Right renal pelvis (tissue), 4 donors: ENCODE measurements at places on chromosomes 7 and 10.
A peak's percentile ranks its signal among the peaks of the same experiment; 100 is the strongest.

DNA sequence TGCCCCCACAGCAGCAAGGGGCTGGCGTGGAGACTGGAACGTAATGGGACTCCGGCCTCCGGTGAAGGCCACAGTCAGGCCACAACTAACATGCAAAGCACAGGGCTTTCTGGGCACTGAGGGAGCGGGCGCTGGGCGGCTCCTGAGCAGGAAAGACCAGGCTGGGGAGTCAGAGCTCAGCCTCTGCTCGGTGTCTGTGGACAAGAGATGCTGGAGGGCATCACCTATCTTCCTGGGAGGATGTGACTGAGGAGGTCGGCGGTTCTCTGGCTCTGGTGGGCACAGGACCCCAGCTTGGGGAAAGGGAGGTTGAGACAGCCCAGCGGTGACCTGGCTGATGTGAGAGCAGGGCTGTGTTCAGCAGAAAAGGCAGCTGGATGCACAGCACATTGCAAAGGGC is 11.7 kb downstream of the CNPY1 start:
- DNase-seq: no peak

GRCh38 chr7:7959979-7960670 is 8.5 kb upstream of the GLCCI1 start:
- DNase-seq: no peak

- DNase-seq: no peak
These were observed 30.7 kb downstream of the TECTB start for GRCh38 chr10:112313911-112314310.

- DNase-seq: no peak
These were observed 664.9 kb downstream of the CNTNAP2 start for GRCh38 chr7:146781352-146782116.

- DNase-seq: no peak
These were observed 42.3 kb downstream of the PRKCQ start for GRCh38 chr10:6537770-6538169.

- DNase-seq: no peak
These were observed 14.0 kb upstream of the ITGB8 start for GRCh38 chr7:20316706-20317105.

DNA sequence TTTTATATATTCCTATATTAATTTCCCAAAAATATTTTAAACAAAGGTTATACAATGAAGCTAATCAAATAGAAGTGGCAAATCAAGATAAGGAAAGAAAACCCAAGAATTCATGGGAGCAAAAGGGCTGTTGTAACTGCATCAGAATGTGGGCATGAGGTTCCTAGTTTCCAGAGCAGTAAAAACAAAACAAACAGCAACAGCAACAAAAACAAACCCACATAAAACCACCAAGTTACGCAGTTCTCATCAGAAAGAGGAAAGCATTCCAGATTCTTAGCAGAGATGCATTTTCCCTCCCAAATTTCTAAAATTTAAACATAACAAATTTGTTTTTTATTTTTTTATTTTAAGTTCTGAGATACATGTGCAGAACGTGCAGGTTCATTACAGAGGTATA is 34.8 kb upstream of the MSMB start:
- no peak for DNase-seq

- DNase-seq: no peak
These were observed 33.4 kb upstream of the SH2D4B start for GRCh38 chr10:80504158-80504811.

GRCh38 chr7:47253650-47254080 is 328.2 kb downstream of the TNS3 start:
- peak; percentile 17 for DNase-seq

- no peak for DNase-seq
These were observed 614.2 kb upstream of the COBL start for GRCh38 chr7:51930834-51931233.

- no peak for DNase-seq
These were observed 94.4 kb upstream of the STEAP4 start for GRCh38 chr7:88401009-88401623.

GRCh38 chr7:26385240-26385639 is 93.6 kb downstream of the SNX10 start:
- DNase-seq: no peak

GRCh38 chr10:24324651-24325050 is 115.7 kb downstream of the KIAA1217 start:
- no peak for DNase-seq

- no peak for DNase-seq
These were observed 14.9 kb downstream of the ANKMY2 start for GRCh38 chr7:16630654-16631053.

DNA sequence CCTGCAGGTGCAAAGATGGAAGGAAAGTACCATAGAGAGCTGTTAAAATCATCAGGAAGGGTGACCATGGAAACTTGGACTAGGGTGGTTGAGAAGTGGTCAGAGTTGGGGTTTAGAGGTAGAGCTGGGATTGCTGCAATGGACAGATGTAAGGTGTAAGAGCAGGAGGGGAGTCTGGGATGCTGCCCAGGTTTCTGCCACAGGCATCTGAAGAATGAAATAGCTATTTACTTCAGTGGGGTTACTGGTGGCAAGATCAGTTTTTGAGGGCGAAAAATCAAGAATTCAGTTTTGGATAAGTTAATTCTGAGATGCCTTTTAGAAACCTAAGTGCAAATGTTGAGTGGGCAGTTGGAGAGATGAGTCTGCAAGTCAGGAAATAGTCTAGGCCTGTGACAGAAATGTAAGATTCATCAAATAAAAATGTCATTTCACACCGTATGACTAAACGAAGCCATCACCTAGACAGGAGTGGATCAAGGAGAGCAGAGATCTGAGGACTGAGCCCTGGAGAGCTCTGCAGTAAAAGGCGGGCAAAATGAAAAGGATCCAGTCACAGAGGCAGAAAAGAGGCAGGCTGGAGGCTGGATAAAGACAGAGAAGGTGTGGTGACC is 22.7 kb upstream of the TOMM7 start:
- no peak for DNase-seq

- no peak for DNase-seq
These were observed 69.2 kb upstream of the CAMK2B start for GRCh38 chr7:44394636-44395035.

DNA sequence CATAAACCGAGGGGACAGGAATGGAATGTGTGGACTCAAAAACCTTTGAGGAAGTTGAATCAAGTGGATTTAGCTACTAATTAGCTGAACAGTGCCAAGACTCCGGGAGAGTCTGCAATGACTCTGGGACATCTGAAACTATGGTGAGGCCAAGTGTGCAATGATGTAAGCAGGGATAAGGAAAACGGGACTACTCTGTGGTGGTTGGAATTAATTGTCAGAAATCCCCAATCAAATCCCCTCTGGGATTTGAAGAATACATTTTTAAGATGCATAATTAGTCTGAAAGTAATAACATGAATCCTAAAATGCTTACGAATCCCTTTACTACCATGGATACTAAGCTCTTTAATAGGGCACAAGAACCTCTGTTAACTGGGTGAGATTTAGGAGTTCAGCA is 602.8 kb downstream of the NRG3 start:
- DNase-seq: no peak

DNA sequence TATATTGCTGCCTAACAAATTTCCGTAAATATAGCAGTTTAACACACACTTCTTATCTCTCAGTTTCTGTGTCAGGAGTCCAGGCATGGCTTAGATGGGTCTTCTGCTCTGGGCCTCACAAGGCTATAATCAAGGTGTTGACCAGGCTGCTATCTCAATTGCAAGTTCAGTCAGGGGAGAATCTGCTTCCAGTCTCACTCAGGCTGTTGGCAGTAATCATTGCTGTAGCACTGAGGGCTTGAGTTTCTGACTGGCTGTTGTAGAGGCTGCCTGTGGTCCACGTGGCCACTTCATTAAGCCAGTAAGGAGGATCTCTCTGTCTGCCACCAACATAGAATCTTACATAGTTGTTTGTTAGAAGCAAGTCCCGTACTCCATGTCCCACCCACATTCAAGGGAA is 138.4 kb downstream of the ST7 start:
- DNase-seq: no peak

DNA sequence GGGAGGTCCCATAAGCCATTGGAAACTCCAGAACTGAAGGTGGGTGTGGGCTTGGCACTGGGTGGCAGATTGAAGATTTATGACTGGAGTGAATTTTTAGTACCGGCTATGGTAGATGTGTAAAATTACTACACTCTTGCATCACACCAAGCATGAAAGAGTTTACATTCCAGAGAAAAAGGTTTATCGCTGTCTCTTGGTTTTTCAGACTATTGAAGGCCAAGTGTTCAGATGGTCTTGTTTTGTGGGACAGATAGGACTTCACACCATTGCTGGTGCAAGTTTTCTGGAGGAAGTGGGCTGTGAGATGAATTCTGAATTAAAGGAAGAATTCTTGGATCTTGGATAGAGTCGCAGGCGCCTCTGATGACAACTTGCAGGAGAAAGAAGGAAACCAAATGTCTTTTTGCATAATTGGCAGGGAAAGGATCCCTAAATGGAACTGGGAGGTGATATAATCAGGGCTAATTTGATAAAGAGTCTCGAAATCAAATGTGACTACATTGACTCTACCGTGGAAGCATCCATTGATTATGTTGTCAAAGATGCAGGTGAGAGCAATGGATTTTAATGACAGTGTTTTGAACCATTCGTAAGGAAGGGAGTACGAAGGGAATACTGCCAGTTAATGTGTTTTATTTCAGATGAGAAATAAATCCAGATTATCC is 14.2 kb upstream of the NMT2 start:
- no peak for DNase-seq

DNA sequence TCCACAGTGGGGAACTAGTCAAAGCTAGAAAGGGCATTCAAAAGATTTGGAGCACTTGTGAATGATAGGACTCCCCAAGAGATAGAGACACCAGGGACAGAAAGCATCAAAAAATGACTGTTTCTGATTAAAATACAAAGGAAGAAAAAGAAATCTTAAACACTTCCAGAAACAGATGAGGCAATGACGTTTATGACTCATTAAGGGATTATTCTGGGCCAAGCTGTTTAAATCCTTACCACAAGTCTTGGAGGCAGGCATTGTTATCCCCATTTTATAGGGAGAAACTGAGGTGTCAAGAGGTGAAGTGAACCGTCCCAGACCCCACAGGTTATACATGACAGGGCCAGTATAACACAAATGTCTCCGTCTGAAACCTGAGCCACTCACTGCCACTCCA is 68.3 kb upstream of the AMPH start:
- DNase-seq: no peak

DNA sequence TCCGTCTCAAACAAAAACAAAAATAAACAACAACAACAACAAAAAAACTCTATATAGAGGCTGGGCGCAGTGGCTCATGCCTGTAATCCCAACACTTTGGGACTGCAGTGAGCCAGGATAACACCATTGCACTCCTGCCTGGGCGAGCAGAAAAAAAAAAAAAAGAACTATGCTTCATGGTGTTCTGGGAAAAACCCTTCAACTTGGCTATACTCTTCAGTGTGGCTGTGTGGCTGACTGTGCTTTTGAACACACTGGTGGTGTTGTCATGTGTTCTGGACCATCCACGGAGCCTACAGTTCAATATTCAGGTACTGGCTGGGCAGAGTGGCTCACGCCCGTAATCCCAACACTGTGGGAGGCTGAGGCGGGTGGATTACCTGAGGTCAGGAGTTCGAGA is 26.5 kb downstream of the SNX8 start:
- DNase-seq: no peak

- no peak for DNase-seq
These were observed 14.9 kb downstream of the ARHGAP19 start for GRCh38 chr10:97277551-97277950.

- no peak for DNase-seq
These were observed 106.2 kb downstream of the RTKN2 start for GRCh38 chr10:62162261-62162981.

DNA sequence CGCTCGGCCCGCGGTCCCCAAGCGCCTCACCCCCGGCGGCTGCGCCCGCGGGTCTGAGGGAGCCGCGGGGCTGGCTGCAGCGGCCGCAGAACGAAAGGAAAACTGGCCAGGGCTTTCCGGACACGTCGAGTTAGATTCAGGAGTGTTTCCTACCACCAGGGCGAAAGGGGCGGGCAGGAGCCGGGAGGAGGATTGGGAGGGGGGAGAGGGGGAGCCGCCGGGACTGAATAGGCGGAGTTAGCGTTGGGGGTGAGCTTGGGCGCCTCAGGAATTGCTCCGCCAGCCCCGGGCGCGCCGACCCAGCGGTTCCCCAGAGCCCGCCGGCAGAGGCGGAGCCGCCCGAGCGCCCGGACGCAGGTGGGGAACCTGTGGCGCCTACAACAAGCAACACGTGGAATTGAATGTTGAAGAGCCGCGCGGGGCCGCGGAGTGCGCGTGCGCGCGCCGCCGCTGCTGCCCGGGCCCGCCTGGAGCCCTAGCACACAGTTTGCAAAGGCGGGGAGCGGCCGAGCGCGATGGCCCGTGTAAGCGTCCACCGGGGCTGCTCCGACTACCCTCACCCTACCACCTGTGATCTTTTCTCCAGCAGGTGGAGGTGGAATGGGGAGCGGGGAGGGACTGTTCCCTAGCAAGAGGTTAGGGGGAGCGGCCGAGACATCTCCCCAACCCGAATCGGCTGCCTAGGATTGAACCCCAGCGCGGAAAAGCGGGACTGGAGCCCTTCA is at the start of gene CADPS2:
Gene CADPS2, minus strand, starts transcription at position 104 of the 725 bp plus-strand sequence. CDS start 123 bp downstream, outside the sequence.
- peak; percentile 79 for DNase-seq

- DNase-seq: no peak
These were observed 321.8 kb downstream of the ZNF479 start for GRCh38 chr7:56810466-56810865.

- DNase-seq: no peak
These were observed 65.3 kb upstream of the SLF2 start for GRCh38 chr10:100847440-100847839.

DNA sequence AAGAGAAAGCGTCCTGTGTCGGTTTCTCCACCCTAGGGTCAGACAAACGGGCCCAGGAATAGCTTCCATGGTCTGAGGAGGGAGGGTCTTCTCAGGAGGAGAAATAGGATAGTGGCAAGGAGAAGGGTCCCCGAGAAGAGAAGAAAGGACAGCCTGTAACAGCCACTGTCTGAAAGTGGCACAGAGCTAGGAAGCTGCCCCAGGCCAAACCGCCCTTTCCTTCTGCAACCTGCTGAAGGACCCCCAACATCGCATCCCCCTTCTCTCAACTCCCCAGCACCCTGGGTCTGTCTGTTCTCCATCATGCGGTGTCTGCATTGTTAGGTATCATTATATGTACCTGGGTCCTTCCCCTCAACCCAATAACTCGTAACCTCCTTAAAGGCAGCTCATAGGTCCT is 47.1 kb downstream of the COL17A1 start:
- DNase-seq: no peak

- DNase-seq: no peak
These were observed 46.3 kb upstream of the PIK3CG start for GRCh38 chr7:106818736-106819135.

DNA sequence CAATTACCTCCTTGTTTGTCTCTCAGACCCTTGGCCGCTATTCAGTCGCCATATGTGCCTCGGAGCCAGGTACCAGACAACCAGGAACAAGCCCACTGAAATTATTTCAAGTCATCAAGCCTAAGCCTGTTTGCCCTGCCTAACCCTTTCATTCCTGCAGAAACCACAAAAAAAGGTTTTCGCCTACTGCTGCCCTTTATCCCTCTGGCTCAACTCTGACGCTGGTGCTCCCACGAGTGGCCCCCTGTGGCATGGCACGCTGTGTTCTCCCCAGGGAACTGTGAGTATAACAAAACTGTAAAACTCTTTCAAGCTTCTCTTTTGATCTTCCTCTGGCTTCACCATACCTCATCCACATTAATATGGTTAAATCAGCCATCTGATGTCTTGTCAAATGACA is 215.7 kb upstream of the CDC14C start:
- DNase-seq: no peak
